Jurkat, Clone E6-1 (cell line): ENCODE measurements at places on chromosomes 7 and 10.

- DNase-seq = no peak
Measured at GRCh38 chr7:88700725-88701124, 58.8 kb upstream of the ZNF804B start.

GRCh38 chr7:131370523-131370968 is 42.9 kb downstream of the MKLN1 start:
- DNase-seq = peak; percentile 76

- no peak for DNase-seq
Measured at GRCh38 chr7:73991522-73992100, 36.4 kb upstream of the ELN start.

DNA sequence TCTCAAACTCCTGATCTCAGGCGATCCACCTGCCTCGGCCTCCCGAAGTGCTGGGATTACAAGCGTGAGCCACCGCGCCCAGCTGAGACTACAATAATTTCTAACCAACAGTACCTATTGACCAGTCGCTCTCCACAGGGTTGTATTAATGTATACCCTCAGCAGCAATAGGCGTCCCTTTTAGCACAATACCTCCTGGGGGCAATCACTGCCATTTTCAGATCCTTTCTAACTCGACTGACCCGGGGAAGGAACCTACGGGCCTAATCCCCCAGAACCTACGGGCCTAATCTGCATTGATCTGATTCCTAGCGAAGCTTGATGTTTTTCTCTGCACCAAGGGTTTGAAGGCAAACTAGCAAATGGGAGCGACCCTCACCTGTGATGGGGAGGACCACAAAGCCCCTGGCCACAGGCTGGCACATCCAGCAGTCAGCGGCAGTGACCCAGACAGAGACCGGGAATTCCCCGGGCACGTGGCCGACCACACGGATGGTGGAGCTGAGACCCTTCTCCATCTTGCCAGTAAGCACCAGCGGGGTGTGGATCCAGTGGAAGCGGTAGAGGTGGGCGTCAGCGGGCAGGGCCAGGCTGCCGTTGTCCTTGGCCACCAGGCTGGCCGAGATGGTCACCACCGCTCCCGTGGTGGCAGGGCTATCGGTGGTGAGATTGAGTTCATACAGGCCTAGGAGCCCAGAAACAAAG is 6.9 kb downstream of the TMEM130 start:
- no peak for DNase-seq

DNA sequence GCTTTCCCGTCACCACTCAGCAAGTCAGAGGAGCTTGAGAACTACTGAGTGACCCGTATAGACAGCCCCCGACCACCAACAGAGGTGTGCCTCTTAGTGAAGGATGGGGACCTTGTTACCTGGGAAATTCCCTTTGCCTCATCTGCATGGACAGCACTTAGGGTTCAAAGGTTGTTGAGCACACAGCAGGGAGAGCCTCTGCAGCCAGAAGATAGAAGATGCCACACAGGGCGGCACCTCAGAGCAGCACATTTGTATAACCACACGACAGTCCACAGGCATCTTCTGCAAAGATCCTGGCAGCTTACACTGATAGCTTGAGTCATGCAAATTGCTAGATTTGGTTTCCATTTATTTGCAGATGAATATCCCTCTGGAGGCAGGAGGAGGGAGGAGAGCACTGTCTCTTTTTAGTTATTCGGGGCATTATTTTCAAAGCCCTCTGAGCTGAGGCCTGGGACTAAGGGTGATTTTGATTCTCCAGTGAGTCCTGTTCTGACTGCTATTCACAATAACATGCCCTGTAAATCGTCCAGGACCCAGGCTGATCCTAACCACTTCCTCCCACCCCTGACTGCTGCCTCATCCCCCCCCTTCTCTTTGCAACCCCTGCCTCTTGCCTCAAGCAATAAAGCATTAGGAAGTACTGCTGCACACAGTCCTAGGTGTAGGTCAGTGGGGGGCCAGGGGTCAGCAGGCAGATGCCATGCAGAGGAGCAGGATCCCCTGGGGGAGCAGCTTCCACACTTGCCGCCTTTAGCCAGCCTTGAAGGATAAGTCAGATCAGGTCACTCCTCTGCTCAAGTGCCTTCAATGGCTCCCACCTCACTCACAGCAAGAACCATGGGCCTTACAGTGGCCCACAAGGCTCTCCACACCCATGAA is 24.6 kb upstream of the INMT start:
- peak; percentile 93 for DNase-seq

DNA sequence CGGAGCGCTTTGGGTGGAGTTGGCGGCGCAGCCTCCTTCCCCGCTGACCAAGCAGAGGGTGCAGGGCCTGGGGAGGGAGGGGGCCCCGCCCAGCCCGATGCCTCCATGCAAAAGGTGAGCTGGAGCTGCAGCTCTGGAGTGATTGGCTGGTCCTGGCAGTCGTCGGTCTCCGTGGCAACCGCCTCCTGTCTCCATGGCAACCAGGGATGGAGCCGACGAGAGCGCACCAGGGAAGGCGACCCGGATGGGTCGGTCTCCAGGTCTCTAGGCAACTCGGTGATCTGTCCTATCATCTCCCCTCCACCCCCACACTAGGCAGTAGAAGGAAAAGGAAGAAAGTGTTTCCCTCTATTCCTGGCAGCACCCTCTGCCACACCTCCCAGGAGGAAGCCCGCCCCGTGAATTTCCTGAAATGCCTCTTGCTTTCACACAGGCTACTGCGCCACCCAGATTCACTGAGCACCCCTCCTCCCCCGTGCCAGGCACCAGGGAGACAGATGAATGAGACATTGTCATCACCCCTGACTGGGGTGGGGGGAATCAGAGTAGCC is 647 bp upstream of the NACAD start:
- peak; percentile 34 for DNase-seq

GRCh38 chr10:61662794-61663259 is at the start of gene CABCOCO1:
Gene CABCOCO1, plus strand, starts transcription at chr10:61662929. Its CDS starts 44 bp downstream, at chr10:61662973.
- no peak for DNase-seq

DNA sequence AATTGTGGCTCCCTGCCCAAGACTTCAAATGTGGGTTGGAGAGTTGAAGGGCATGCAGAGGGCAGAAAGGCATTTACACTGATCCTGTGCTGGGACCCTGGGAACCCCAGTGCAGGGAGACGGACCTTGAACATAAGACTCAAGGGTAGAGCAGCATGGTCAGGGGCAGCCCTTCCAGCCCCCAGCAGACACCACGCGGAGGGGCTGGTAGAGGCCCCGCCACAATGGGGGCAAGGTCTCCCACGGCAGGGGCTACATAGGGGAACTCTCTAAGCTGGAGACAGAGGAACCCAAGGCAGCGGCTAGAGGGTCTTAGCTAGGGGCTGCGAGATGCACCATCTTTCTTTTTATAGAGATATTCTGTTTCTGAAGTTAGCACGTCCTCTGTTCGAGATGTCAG is 45.2 kb upstream of the EBF3 start:
- DNase-seq = no peak

DNA sequence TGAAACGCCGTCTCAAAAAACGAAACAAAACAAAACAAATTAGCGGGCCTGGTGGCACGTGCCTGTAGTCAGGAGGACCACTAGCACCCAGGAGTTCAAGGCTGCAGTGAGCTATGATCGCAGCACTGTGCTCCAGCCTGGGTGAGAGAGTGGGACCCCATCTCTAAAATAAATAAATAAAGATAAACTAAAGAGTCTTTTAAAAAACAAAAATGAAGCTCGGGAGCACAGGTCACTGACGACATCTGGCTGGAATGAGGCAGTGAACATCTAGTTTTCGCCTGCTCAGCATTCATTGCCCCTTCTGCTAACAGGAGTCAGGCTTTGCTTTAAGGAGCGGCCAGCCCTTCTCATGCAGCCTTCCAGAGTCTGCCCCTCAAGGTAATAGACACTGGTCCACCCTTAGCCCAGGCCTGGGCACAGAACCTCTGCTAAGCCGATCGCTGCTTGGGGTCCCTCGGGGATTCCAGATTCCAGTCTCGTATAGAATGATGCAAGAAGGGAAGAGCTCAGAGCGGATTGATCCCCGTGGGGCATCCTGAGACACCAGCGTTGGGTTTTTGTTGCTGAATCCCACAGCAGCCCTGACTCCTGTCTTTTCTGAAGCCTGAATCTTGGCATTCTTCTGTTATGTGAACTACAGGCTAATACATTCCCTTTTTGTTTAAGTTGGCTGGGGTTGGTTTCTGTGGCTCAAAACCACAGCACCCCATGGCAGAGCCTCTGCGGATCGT is 14.2 kb upstream of the FOXK1 start:
- no peak for DNase-seq

DNA sequence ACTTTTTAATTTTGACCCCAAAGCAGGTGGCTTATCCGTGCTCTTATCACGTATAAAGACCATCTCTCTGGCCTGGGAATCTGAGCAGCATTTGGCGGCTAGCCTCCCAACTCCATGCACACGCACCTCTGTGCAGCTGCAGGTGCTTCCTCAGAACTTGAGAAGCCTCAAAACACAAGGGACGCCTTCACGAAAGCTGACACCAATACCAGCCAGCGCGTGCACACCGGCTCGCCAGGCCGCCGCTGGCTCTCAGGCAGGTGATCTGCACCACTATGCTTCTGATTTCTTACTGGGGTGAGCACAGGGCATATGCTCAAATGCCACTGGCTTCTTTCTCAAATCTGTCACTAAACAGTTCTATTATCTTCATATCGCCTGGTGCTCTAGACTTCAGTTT is 145.0 kb downstream of the PARD3 start:
- no peak for DNase-seq
